ENCODE measurements at places on chromosomes 2 and 18.

DNA sequence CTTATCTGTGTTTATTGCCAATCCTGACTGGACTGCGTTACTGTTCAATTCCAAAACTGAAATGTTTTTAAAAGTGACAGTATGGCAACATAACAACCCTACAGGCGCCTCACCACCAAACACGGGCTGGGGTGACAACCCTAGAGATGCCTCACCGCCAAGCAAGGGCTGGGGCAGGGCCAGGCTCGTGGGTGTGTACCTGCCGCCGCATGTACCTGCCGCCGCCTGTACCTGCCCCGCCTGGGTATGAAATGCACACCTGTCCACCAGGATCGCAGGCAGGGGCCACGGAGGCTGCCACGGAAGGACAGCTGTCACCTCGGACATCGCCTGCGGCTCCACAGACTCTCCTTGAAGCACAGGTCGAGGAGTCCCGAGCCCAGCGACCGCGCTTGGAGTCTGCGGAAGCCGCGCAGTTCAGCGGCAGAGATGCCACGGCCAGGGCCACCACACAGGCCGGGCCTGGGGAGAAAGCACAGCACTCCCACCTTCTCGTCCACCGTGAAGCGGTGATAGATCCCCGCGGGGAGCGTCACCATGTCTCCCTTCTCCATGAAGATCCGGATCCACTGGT, 18.9 kb downstream of the ADI1 start:
- DNase-seq: no peak

DNA sequence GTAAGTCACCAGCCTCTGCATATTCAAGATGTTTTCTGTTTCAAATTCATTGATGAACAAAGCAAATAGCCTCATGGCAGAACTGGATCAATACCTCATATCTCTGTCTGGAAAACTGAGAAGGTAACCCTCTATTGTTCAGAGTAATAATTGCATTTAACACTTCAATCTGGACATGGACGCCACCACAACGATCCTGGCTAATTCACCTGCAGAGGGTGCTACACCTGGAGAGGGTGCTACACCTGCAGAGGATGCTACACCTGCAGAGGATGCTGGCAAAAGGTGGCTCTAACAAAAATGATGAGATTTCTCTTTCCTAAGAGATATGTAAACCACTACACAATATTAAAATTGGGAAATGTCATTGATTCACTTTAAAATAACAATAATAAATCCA, 183.1 kb upstream of the HNRNPA3 start:
- no peak for DNase-seq

DNA sequence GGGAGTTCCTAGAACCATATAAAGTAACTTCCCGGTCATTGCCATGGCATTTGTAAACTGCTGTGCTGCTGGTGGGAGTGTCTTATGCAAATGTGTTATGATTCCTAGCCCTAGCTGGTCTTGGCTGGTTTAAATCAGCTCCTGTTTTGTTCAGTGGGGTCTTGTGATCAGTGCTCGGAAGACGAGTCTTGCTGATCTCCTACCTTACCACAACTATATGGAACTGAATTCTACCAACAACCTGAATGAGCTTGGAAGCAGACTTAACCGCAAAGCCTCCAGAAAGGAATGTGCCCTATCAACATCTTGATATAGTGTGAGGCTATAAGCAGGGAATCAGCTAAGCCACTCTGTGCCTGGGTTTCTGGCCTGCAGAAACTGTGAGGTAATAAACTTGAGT, 33.5 kb downstream of the POLE4 start:
- no peak for DNase-seq

DNA sequence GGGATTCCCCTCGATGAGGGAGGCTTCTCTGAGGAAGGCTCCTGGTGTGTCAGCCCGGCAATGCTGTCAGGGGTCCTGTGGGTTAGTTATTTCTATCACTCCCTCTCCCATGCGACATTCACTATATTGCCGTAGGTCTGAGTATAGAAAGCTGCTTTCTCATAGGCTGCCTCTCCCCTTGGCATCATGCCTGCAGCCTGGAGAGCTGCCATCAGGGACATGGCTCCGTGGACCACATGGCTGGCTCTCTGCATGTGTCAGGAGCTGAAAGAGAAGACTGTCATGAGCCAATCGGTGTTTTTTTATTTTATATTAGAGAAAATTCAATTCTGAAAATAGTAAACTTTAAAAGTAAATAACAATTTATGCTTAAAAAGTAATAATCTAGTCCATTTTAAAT, 198.0 kb downstream of the CDH20 start:
- no peak for DNase-seq

DNA sequence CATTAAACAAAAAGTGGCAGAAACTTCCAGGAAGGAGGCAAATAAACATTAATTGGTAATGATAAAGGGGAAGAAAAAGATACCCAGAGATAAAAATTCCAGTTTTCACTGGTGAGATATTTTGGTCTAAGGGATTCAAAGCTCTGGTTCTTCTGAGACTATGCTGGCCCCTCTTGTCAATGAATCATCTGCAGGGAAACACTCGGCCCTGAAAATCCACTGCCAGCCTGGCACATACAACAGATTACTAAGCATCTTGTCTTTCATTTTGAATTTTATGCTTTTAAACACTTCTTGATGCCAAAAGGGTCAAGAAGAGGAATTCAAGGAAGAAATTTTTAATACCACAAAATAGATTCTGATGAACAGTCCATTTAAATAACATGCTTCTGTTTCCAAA, 1603.8 kb upstream of the ZEB2 start:
- no peak for DNase-seq

GRCh38 chr2:95353055-95353575, 49.4 kb upstream of the FAHD2A start:
- no peak for DNase-seq

GRCh38 chr2:100140582-100140981, 1.8 kb downstream of the AFF3 start:
- no peak for DNase-seq

DNA sequence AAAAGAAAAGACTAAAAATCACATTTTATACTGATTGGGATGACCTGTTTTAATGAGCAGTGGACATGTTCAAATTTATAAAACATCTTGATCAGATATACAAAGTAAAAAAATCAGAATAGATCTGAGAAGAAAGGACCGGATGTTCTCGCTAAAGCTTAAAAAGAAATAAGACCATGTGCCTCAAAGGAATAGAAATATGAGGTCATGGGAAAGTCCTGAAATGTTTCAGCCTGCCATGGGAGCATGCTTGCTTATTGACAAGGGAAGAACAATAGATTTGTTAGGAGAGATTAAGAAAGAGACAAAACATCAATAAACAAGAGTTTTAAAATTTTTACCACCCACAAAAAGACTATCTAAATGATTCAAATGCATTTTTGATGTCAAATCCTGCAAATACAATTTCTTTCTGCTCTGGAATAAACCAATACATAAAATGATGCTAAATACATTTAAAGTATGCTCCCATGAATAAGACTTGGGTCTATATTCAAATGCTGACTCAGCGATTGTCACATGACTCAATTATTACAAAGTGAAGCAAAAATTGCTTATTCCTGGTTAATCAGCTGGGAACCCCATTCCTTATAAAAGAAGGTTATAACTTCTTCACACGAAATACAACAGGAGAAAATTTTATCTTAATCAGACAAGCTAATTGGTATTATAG, 633.9 kb upstream of the PKDCC start:
- no peak for DNase-seq

DNA sequence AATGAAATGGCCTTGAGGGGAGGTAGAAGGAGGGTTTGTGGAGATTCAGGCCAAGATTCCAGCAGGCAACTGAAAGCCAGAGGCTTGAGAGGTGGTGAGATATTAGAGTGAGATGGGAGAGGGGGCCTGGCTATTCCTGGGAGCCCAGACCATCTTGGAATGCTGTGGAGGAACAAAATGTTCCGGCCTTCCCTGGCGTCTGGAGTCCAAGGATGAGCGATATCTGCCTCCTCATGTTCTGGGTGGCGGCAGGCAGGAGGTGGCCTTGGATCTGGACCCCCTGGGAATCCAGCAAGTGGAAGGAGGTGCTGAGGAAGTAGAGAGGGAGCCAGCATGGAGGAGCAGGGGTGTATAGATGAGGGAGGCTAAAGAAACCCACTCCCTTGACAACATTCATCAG, 335.9 kb downstream of the CYP26B1 start:
- no peak for DNase-seq

DNA sequence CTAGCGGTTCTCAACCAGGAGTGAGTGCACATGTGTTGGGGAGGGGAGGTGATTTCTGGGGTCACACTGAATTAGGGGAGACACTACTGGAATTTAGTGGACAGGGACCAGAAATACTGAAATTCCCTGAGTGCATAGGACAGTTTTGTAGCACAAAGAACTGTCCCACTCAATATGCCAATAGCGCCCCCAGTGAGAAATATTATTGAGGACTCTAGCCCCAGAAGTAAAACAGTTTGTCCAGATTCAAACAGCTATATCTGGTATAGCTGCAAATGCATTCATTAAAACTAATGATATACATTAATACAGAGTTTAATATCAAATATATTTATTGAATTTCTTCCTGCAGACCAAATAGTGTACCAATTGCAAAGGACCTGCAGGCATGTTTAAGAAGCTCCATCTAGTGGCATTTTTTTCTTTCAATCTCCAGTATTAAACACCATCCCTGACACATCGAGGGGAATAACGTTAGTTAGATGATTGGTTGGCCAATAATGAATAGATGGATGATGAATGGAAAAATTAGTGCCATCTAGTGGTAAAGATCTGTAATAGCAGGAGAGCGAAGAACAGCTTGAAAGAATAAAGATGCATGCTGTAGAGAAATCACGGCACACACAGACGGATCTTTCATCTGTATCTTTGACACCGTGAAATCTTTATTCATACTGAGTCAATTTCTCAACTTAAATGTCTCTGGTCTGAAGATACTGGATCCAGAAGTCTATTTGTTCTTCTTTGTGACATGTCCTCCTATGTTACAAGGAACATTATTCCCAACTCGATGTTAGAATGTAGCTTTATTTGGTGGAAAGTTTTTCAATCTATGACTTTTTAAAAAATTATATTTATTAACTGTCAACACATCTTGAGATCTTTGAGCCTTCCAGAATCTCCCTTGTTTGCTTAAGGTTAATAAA, 62.5 kb downstream of the DHRS9 start:
- DNase-seq: no peak

DNA sequence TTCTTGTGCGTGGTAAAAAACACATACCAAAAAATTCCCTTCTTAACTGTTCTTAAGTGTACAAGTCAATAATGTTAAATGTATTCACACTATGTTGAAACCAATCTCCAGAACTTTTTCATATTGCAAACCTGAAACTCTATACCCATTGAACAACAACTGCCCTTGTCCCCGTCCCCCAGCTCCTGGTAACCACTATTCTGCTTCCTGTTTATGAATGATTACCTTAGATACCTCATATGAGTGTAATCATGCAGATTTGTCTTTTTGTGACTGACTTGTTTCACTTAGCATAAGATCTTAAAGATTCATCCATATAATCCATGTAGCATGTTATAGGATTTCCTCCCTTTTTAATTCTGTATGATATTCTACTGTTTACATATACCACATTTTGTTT, 59.9 kb downstream of the NAT8 start:
- DNase-seq: no peak

- DNase-seq: no peak
These were observed 80.0 kb downstream of the SOWAHC start for GRCh38 chr2:109694190-109694589.

DNA sequence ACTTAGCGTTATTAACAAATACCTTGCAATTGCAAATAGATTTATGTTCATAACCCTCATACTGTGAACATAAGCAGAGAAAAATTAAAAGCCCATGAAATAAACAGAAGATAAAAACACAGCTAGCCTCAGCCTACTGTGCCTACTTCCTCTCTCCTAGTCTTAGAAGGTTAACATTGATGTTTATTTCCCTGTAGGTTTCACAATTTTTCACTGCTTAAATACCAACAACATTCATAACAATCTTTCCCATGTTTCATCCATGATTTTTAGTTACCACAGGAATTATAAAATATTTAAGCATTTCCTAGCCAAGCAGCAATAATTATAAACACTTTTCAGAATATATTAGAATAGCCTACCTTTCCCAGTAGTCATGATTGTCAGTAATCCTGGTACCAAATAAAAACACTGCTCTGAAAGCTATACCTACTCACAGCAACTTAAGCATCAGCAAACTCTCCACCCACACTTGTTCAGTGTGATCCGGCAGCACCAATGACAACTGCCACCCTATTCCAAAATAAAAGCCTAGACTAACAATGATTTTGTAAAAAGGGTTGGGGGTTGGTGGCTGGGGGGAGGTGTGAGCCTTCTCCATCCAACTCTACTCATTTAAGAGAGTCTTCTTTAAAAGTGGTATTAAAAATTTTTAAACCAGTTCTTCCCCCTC, 40.6 kb upstream of the RNU4ATAC start:
- DNase-seq: no peak

GRCh38 chr2:95056461-95057459, 31.3 kb downstream of the MAL start:
- no peak for DNase-seq

DNA sequence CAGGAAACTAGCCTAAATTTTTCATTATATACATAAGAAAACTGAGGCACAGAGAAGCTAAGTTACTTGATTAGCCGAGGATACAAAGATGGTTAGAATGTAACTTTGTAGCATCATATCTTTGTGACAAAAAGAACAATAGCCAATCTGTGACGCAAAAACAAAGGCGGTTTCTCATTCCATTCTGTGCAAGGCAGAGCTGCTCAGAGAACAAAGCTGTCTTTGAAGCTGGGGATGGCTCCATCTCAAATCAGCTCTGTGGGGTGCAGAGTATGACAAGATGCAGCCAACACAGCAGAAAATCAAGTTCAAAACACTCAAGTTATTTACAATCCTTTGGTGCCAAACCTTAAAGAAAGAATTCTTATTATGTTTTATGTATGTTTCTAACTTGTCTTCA, 81.9 kb upstream of the VWC2L start:
- DNase-seq: no peak

DNA sequence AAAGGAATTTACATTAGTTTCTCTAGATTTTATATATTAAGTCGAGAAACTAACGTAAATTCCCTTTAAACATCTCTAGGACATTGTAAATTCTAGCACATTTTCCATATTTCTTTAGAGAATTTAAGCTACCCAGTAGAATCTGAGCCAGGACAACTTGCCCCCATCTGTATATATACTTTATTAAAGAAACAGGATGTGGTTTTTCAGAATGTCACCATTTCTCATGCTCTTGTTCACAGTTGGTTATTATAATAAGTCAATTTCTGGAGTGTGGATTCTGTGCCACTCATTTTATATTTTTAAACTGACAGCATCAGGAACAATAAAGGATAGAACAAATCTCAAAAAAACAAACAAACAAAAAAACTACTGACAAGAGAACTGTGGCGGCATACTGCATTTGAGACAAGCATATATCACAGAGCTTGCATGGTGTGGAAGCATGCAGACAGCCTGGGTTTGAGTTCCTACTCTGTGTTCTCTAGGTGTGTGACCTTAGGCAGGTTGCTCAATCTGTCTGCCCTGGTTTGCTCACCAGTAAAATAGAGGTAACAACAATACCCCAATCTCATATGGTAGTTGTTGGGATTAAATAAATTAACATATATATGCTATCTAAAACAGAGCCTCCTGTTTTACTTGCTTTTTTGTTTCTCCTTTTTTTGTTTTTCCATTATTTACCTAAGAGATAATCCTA, 61.4 kb upstream of the DNER start:
- no peak for DNase-seq
